ENCODE measurements at places on chromosomes 2 and 18.
A peak's percentile ranks its signal among the peaks of the same experiment; 100 is the strongest.

DNA sequence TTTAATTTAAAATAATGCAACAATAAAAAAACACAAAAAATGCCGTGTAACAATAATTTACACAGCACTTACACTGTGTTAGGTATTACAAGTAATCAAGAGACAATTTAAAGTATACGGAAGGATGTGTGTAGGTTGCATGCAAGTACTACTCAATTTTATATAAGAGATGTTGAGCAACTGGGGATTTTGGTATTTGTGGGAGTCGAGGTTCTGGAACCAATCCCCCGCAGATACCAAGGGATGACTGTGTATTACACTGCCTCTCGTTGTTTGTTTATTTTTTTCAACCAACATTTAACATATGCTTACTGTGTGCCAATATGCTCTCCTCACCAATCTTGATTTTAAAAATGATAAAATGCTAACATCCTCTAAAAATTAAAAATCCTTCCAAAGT, 24.8 kb downstream of the MAP3K2 start:
- no peak for DNase-seq

DNA sequence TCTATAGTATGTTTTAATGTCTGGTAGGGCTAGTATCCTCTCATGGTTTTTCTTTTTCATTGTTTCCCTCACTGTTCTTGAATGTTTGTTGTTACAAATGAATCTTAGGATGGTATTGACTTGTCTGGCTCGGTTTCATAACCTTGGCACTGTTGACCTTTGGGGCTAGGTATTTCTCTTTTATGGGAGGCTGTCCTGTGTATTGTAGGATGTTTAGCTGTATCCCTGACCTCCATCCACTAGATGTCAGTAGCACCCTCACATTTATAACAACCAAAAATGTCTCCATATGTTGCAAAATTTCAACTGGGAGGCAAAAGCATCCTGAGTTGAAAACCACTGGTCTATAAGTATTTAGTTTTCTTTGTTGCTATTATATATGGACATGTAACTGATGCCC, 7.0 kb upstream of the AOX1 start:
- DNase-seq, result no peak

DNA sequence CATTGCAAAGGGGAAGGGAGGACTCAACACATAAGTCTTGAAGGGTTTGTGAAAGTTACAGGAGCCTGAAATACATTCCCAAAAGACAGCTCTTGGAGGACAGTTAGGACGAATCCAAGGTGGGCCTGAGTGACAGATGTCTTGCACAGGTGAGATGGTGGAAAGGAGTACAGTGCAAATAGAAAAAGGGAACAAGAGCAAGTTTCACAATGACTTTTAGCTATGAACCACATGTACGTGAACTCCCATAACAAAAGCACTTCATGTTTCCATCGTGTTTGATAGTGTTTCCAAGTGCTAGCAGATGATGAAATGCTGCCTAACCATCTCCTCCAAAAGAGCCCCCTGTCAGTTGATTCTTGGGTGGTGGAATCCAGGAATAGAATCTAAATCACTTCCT, 1.8 kb downstream of the IL18RAP start:
- no peak for DNase-seq

DNA sequence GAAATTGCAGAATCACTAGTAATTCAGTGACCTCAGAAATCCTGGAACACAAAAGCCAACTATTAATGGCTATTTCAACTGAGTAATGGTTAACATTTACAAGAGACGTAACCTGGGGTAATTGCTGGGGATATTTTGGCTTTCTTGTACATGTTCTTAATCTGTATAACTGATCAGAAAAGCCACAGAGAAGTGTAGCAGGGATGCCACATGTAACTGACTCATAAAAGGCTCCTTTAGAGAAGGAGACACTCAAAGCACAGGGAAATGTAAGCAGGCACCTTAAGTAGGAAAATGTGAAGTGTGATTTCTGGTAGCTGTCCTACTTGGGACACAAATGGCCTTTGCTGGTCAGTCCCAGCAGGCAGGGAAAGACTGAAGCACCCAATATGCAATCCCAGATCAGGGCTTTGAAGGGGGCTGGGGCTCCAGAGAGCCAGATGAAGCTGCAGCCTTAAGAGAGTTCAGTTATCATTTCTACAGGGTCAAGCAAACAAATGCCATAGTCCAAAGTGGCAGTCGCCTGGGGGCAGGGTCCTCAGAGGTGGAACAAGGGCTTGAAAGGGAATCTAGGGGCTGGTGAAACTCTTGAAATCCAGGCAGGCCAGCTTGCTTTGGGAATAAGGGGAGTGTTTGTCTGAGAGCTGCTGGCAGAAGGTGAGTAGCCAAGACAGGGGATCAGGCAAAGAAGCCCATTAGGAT, 7.2 kb upstream of the SPOPL start:
- DNase-seq, result no peak

DNA sequence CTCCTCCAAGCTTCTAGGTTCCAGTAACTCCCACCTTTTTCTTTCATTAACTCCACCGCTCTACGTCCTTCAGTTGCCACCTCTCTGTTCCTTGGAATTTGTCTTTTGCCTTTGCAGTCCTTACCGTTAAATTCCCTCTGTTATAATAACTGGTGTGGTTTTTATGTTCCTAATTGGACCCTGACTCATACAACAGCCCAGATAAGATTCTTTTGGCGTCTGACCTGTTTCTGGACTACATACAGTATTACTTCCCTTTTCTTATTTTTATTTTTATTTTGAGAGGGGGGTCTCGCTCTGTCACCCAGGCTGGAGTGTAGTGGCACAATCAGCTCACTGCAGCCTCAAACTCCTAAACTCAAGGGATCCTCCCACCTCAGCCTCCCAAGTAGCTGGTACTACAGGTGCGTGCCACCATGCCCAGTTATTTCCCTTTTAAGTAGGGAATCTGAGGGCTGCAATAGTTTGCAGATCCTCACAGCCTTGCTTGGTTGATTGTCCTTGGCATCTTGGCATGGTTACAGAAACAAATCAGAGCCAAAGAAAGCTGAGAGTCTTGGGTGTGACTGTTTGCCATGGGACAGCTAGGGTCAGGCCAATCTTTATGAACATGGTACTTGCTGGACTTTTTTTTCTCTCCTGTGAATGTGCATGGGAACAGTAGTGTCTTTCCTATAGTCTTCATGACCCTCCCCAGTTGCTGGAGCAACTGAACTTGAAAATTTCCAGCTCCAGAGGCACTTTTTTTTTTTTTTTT, 22.0 kb downstream of the TCF23 start:
- DNase-seq, result no peak

GRCh38 chr18:7590826-7591560, 23.9 kb downstream of the PTPRM start:
- no peak for DNase-seq

GRCh38 chr18:23983112-23983511, 31.4 kb upstream of the TTC39C start:
- DNase-seq, result no peak

- DNase-seq, result no peak
Measured at GRCh38 chr2:212619954-212620353, 81.4 kb upstream of the ERBB4 start.

DNA sequence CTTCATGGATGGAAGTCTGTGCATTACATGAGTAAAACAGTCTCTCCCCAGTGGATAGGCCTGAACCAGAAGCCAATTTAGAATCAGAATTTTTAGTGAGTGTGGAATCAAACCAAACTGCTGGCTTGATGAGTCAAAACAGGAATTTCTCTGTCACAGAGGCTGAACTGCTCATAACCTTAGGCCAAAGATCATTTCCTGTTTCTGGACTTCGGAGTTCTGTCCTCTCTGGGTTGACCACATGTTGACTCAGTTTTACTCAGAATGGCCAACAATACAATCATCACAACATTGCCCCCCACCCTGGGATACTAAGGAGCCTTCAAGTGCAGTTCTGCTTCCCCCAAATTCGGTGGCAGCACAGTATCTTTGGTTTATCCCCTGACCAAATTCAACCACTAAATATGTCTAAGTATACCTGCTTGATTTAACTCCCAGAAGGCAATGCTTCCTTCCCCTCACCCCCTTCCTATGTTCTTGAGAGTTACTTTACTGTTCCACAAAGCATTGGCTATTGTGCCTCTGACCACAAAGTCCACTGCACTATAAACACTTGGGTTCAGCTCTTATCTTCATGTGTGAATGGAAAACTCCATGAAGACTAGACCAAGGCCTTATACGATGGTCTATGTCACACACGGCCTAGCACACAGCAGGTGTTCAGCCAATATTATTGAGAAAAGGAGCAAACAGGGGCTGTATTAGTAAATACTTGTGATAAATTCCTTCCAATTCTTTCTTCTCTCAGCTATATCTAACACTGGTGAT, 67.8 kb downstream of the NXPH2 start:
- no peak for DNase-seq

- DNase-seq, result no peak
Measured at GRCh38 chr2:236985761-236986339, 99.8 kb upstream of the COPS8 start.

DNA sequence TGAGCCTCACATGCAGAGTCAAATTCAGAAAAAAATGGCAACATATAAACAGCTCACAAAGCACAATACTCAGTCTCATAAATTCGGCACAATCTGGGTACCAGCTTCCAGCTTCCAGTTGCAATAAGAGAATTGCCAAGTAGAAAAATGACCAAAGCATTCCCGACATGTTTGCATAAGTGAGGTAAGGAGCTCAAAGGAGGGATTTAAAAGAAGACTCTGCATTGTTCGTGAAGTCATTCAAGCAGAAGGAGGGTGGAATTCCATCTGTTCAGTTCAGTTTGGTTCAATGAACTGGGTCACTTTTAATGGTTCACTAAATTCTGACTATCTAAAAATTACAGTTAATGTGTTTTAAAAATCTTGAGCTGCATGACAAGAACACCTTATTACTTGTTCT, 106.7 kb upstream of the KLHL14 start:
- DNase-seq, result no peak

DNA sequence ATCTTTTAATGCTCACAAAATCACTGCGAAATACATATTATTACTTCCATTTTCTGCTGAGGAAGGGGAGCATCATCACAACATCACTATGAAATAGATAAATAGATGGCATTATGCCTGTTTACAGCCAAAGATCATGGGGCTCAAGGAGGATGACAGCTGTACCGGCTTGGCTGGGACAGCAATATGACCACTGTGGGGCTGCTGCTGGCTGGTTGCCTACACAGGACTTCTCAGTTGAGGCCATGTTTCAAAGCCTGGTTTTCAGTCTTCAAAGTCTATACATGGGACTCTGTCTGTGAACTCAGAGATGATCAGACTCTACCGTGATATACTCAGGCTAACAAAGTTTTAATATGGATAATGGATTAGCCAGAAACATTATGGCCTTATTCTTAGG, 58.7 kb downstream of the SPATS2L start:
- no peak for DNase-seq

DNA sequence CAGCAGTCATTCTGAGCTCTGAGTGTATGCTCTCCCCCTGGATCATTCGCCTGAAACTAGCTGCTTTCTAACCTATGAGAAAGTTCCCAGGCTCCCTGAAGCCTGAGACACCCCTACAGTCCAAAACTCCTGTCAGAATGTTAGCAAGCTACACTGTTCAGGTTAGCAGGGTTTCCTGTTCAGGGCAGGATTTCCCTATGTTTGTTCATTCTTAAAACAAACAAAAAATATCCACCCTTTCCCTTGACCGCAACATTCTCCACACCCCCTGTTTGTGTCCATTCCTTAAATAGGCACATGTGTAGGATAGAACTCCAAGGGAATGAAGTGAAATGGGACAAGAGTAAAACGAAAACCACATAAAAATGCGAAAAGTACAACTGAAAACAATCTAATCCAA, 83.1 kb downstream of the KLF7 start:
- DNase-seq, result no peak

GRCh38 chr2:98583816-98584618, 24.3 kb downstream of the COA5 start:
- DNase-seq, result no peak

DNA sequence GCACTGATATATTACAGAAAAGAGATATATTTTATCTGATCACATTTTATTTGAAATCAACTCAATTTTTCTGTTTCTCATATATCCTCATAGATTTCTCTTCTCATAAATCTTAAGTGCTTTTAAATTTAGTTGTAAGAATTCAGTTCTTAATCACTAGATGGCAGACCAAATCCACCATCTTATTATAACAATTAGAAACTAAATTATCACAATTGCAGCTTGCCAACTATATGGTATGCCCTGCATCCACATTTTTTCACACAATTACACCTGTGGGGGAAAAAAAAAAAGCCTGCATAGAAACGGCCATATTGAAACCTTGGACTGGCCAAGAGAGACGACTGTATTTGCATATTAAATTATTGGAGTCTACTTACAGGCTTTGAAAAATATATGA, 64.4 kb downstream of the COL5A2 start:
- DNase-seq, result no peak

- DNase-seq, result peak; percentile 16
Measured at GRCh38 chr18:11553098-11553940, 56.1 kb upstream of the SLC35G4 start.

- DNase-seq, result no peak
Measured at GRCh38 chr18:49690312-49690711, 123.0 kb downstream of the ACAA2 start.

- DNase-seq, result no peak
Measured at GRCh38 chr2:221895366-221896121, 323.4 kb upstream of the EPHA4 start.

GRCh38 chr2:173775440-173775839, 189.7 kb downstream of the SP3 start:
- DNase-seq, result no peak

DNA sequence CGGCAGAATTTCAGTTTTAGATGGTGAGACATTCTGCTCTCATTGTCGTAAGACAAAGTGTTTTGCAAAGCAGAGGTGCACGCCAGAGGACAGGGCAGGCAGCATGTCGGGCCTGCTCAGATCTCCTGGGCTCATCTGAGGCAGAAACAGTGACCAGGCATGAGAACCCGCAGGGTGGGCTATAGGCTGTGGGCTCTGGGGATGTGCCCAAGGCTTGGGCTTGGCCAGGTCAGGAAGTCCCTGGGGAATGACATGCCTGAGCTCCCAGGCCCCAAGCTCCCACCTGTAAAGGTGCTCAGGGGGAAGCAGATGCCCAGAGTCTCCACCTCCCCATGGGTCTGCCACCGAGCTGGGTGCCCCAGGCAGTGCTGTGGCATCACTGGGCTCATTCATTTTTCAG, 35.3 kb downstream of the INHBB start:
- no peak for DNase-seq

GRCh38 chr2:69975136-69975852, 13.9 kb upstream of the ASPRV1 start:
- no peak for DNase-seq

DNA sequence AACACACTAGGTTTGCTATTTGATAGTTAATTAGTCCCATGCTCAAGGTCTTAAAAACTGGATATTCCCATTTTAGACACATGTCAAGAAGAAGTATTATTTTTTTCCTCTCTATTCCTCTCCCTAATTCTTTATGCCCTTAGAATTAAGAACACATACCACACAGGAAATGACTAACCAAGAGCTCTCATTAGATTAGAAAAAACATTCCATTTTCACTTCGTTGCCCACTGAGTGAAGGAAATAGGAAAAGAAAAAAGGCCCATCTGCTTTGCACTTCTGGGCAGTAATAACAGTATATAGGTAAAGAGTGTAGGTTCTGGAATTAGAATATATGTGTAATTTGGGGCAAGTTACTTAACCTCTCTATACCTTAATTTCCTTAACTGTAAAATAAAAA, 26.9 kb downstream of the ACADL start:
- no peak for DNase-seq

Data from CD8-positive, alpha-beta T cell (primary cell).